NCI-H187 (cell line): ENCODE measurements at places on chromosomes 1 and 21.

- no peak for DNase-seq
Measured at GRCh38 chr1:169680377-169681019, 30.9 kb downstream of the SELL start.

DNA sequence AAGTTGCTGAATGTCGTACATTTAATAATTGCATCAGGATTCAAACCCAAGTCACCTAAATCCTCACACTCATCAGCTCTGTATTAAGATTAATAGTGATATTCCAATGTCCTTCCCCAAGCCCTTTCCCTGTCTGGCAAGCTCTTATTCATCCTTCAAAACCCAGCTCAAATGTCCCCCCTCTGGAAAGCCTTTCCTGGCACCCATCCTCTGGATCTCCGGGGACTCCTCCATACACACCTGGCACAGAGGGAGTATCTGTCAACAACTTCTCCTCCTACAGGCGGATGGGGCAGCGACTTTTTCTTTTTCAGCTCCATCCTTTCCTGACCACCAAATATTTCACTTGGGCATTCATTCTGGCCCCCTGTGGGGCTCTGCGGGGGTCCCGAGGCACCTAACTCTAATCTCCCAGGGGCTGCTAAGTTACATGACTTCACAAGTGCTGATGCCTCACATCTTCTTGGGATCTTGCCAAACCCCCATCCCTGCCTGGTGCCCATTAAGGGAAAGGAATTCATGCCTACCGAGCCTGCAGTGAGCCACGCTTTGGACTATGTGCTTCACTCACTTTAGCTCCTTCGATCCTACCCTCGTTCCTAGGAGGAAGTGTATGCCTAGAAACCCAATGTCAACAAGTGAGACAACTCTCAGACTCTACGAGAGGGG is 15.2 kb downstream of the TINAGL1 start:
- DNase-seq, result no peak

- DNase-seq, result no peak
Measured at GRCh38 chr1:7284839-7285435, 486.2 kb upstream of the VAMP3 start.

GRCh38 chr1:121414905-121415304 is 230.1 kb downstream of the SRGAP2C start:
- no peak for DNase-seq
